ENCODE measurements at places on chromosomes 1 and 21. TPM values are rescaled to one million over a fixed set of nuclear protein-coding genes. Genes with fewer than 3 reads are reported as not detected.

DNA sequence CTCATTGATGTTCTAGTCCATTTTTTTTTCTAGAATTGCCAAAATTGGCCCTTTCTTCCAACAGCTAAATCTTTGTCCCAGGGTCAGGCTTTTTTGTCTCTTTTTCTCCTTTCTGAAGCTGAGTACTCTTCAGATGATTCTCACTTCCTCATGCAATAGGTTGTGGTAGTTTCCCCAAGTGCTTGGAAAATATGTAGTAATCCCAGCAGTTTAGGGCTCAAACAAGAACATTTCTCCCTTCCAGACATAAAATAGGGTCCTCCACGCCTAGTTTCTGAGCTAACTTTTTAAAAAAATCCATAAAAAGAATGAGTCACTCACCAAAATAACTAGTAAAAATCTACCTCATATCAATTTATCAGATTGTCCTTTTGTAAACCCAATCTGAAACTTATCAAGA is 10.0 kb upstream of the MCOLN3 start:
- no peaks in the 10 kb centered on the region for H3K4me1 ChIP-seq
- no peaks in the 10 kb centered on the region for H3K36me3 ChIP-seq
- H3K27ac ChIP-seq, result no peak overlapping the region
- no peaks in the 10 kb centered on the region for H3K27me3 ChIP-seq

- no peak overlapping the region for H3K27ac ChIP-seq
- DNase-seq, result no peak
- no peak overlapping the region for H3K4me3 ChIP-seq
Observed at GRCh38 chr21:15009837-15010363, 54.9 kb downstream of the NRIP1 start.

The DCDC2B gene
- total RNA-seq, result 3.2 TPM

- H3K4me3 ChIP-seq, result no peak overlapping the region
- H3K4me1 ChIP-seq, result peaks cover 4% of the 10 kb centered on the region
- no peaks in the 10 kb centered on the region for H3K36me3 ChIP-seq
- DNase-seq, result no peak
Observed at GRCh38 chr1:24476571-24476970, 26.1 kb upstream of the RCAN3 start.

DNA sequence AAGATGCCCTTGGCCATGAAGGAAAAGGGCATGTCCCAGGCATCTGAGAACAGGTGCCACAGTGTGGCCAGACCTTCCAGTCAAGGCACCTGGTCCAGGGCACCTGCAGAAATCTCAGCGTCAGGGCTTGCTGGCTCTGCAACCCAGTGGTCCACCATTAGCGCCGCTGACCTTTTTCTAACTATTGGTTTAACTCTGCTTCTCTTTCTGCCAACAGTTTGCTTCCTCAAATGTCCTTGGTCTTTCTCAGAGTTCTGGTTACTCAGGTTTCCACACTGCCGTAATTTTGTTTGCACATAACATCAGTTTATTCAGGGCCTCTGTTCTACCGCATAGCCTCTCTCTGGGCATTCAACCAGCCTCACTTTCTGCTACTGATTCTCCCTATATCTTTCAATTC is 16.5 kb upstream of the FYB2 start:
- no peaks in the 10 kb centered on the region for H3K36me3 ChIP-seq
- H3K27ac ChIP-seq, result no peak overlapping the region
- no peak overlapping the region for H3K4me3 ChIP-seq
- H3K4me1 ChIP-seq, result no peaks in the 10 kb centered on the region
- no peak for DNase-seq
- peaks cover 9% of the 10 kb centered on the region for H3K27me3 ChIP-seq

The LAMB3 gene
- 47.2 TPM for total RNA-seq

The CALML6 gene
- total RNA-seq, result not detected

The TRAF5 gene
- total RNA-seq, result 8.8 TPM

All from lower lobe of right lung (tissue), 2 donors.